ENCODE measurements at places on chromosomes 1 and 21.

GRCh38 chr1:6497215-6497866 is 5.9 kb upstream of the PLEKHG5 start:
- DNase-seq, result no peak

GRCh38 chr21:18477043-18477442 is 73.5 kb upstream of the TMPRSS15 start:
- no peak for DNase-seq

DNA sequence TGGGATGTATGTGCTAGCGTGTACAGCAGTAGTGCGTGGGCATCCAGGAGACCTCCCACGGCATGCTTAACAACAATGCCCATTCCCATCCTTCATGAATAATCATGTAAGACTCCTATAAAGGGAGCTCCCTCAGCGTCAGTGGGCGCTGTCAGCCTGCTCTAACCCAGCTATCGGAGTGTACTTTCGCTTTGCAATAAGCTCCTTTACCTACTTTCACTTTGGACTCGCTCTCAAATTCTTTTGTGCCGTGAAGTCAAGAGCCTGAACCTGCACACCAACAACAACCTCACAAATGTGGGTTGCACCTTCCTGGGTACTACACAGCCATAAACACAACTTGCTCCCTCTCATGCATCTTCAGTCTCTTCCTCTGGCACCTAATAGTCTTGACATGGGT is 114.8 kb upstream of the PAXBP1 start:
- no peak for DNase-seq

GRCh38 chr1:24888061-24888970 is 41.8 kb downstream of the RUNX3 start:
- no peak for DNase-seq

DNA sequence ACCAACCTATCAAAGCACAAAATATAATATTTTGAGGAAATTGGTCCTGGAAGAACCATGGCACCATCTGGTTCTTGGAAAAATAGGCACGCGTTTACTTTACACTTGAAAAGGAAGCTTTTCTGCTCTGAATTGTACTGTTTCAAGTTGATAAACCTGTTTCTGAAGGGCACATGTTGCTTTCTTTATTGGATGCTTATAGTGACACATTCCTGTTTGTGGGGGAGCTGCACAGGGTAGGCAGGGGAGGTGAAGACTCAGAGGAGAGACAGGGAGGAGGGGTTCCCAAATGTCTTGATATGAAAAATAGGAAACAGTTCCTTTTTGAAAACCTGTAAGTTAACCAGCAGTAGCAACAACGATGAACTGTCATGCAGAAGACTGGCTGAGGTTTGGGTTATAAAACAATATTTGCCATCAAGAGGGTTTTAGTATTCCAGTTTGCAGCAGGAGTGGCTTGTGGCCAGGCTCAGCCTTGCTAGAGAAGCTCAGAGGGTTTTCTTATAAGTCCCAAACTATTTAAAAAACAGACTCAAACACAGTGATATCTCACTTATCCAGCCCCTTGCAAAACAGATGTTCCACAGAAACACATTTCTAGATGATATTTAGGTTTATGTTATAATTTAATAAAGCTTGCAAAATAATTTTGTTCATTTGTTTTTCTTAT is 127.0 kb upstream of the MROH9 start:
- no peak for DNase-seq

GRCh38 chr1:108590441-108590840 is 30.5 kb downstream of the EEIG2 start:
- DNase-seq, result no peak

DNA sequence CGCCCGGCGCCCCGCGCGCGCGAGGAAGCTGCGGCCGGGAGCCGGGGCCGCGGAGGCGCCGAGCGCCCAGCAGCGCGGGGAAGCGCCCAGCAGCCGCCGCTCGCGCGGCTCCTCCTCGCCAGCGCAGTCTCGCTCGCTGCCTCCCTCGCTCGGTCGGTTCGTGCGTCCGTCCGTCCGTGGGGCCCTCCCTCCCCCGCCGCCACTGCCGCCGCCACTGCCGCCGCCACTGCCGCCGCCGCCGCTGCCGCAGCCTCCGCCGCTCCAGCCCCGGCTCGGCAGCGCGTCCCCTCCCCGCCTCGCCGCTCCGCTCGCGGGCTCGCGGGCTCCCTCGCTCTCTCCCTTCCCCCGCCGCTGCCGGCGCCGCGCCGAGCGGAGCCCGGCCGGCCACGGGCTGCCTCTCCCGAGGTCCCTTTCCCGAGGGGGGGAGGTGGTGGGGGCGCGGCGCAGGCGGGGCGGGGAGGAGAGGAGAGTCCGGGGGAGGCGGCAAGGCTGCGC is at the start of gene KCND3:
KCND3 (minus strand) TSS at position 138 of the 495 bp plus-strand sequence.
- DNase-seq, result no peak

GRCh38 chr21:40829308-40829707 is 17.6 kb downstream of the DSCAM start:
- DNase-seq, result no peak

DNA sequence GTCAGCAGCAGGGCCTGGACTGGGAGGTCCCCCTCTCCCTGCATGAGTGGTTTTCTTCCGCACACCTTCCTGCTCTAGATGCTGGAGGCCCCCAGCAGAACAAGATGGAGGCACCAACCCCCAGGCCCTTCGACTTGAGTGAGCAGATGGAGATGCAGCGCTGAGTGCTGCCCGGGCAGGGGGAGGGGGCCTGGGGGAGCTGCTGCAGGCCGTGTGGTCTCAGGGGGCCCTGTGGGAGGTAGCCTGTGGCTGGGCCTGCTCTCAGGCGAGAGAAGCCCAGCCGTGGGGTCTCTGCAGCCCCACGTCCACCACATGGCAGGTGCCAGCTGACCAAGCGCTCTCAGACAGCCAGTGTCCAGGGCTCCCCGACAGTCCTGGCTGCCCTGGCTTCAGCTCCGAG is 1.2 kb upstream of the FAAP20 start:
- DNase-seq, result no peak

GRCh38 chr1:210321552-210321951 is 7.2 kb upstream of the HHAT start:
- DNase-seq, result no peak

DNA sequence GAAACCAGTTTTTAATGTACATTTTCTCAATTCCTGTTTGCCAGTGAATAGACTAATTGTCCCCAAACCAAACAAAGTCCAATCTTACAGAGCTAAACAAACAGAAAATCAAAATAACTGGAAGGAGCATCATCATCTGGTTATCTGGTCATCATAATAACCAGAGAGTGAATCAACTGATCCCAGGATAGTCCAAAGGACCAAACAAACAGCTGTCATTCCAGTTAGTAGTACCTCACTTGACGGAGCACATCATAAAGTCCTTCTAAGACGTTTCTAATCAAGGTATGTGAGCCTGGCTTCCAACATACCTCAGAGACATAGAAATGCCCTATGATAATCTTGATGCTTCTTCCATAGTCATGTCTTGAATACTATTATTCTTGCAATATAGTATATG is 240.5 kb downstream of the LTN1 start:
- DNase-seq, result no peak

GRCh38 chr1:80083892-80084291 is 1077.4 kb upstream of the ADGRL4 start:
- DNase-seq, result no peak

DNA sequence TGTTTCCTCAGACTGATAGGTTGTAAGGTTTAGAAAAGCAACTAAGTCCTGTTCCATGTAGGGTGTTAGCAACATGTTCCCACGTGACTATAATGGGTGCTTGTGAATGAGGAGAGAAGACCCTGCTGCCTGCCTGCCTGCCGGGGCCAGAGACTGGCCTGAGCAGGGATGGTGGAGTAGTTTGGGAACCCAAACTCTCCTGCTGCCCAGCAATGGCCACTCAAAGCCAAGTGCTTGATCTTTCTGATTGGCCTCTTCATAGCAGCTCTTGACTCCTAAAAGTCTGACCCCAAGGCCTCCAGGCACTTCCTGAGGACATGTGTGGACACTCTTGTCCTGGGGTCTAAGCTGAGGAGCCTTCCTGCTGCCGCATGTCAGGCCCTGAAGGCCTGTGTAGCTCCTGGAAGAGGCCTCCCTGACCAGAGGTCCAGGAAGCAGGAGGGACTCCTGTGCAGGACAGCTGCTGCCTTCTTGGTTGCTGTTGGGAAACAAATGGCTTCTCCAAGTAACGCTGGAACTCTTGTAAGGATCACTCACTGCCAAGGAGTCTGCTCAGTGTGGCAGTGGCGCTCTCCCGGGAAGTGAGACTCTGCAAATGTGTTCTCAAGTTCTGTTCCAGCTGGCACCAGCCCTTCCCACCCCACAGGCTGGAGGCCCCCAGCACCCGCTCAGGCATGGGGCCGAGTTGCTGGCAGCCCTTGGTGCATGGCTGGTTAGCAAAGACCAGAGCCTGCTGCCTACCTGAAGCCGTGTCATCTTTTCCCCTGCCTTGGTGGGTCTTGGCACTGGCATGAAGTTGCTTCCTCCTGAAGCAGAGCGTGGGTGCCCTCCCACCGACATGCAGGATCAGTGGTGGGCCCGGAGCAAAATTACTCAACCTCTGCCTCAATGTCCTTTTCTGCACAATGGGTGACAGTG is 35.5 kb downstream of the MAN1C1 start:
- DNase-seq, result no peak

GRCh38 chr1:2435091-2435490 is 22.7 kb upstream of the PEX10 start:
- no peak for DNase-seq

- DNase-seq, result no peak
Measured at GRCh38 chr1:230123280-230124185, 56.5 kb downstream of the GALNT2 start.

GRCh38 chr1:19311931-19312781 is at the start of the genes AKR7A2 and SLC66A1:
AKR7A2 (minus strand) TSS chr1:19312144; CDS start chr1:19312124, 20 bp downstream.
SLC66A1 (plus strand) TSS chr1:19312326; CDS start chr1:19317678, 5,352 bp downstream.
- peak; percentile 85 for DNase-seq

DNA sequence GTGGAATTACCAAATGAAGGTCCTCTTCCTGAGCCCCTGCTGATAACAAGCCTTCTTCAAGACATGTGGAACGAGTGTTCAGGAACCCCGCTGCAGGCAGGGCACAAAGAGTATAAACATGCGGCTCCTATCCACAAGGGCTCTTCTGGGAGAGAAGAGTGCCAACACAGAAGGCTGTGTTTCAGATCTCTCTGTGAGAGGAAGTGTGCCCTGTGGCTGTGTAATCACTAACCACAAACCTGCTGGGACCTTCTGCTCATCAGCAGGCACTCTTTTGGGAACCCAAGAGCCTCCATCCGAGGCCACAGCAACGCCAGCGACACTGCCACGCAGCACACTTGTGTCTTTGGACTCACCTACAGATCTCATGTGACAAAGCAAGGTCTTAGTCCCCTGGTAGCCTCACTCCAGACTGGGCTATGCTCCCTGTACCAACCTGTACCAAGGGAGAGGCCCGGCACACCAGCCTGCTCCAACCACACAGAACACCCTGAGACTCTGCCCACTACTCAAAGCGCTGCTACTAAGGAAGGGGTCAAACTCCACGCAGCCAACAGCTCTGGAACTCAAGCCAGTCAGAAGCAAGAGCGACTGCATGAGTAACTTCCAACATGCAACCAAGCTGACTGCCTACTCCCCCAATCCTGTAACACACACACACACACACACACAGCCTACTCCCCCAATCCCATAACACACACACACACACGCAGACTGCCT is 7.8 kb downstream of the PTTG1IP start:
- no peak for DNase-seq

DNA sequence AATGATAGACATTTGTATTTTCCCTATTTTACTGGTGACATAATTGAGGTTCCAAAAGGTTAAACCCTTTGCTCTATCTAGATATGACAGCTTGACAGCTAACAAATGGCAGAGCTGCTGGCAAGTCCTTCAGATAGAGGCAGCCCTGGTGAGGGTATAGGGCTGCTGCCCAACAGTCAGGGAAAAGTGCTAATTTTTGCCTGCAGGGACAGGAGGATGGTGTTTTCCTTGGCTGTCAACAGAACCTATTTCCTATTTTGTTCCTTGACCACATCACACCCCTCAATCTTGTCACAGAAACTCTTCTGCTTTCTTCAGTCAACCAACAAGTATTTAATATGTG is 12.3 kb downstream of the GPA33 start:
- no peak for DNase-seq

DNA sequence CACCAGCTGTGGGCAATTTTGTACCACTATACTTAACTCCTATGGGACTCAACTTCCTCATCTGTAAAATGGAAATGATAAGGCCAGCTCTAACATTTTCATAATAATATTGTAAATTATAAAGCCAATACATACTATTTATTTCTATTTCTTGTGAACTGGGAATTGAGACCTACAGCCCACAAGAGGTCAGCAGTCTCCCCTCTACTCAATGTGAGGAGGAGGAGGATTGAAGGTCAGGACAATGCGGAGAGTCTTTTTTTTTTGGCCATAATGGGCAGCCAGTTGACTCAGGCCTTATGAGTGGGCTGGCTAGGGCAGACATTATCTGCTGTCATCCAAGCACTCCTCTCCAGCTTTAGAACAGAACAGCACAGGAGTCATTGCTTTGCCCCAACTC is 90.5 kb downstream of the NUF2 start:
- no peak for DNase-seq

- DNase-seq, result no peak
Measured at GRCh38 chr1:198493329-198493728, 47.2 kb downstream of the ATP6V1G3 start.

DNA sequence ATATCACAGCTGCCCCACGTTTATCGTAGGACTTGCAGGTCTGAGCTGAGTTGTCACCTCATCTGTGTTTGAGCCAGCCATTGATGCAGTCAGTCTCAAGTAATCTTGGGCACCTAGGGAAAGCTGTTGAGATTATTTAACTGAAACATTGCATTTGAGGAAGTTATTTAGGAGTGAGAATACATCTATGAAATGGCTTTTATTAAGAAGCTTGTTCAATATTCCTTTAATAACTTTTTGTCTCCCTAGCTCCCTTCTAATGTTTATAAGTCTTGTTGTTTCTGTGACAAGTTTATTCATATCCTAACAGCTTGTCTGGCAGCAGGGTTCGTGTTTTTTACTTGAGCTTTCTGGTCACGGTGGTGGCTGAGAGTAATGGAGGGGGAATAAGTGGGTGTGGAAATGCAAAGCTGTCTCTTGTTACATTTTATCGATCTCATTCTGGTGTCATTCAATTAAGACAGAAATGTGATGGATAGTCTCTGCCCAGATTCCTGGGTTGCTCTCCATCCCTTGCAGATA is 555.9 kb downstream of the USP25 start:
- DNase-seq, result peak; percentile 41

GRCh38 chr1:64898107-64898861 is 68.1 kb downstream of the JAK1 start:
- no peak for DNase-seq

DNA sequence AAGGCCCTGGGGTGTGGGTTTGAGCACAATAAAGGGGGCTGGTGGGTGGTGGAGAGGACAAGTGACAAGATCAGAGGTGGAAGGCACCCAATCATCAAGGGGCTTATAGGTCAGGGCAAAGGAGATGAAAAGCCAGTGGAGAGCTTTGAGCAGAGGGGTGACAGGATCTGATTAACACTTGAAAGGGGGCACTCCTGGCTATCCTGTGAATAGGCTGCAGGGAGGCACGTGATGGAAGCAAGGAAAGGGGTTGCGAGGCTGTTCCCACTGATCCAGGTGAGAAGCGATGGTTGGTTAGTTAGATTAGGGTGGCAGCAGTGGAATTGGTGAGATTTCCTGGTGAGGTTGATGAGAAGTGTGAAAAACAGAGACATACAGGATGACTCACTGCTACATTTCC is 80.6 kb downstream of the WLS start:
- DNase-seq, result no peak

GRCh38 chr1:41464885-41465284 is 19.6 kb downstream of the EDN2 start:
- peak; percentile 40 for DNase-seq

- DNase-seq, result no peak
Measured at GRCh38 chr1:29114654-29115053, 9.0 kb downstream of the TMEM200B start.

- no peak for DNase-seq
Measured at GRCh38 chr1:228989176-228989575, 253.9 kb downstream of the RHOU start.
